Stimulated activated CD4-positive, alpha-beta T cell treated with anti-CD3 and anti-CD28 coated beads, TNF-alpha, amount 100 ng/mL, for 4 hours (primary cell): ENCODE measurements at places on chromosomes 7 and 10.

DNA sequence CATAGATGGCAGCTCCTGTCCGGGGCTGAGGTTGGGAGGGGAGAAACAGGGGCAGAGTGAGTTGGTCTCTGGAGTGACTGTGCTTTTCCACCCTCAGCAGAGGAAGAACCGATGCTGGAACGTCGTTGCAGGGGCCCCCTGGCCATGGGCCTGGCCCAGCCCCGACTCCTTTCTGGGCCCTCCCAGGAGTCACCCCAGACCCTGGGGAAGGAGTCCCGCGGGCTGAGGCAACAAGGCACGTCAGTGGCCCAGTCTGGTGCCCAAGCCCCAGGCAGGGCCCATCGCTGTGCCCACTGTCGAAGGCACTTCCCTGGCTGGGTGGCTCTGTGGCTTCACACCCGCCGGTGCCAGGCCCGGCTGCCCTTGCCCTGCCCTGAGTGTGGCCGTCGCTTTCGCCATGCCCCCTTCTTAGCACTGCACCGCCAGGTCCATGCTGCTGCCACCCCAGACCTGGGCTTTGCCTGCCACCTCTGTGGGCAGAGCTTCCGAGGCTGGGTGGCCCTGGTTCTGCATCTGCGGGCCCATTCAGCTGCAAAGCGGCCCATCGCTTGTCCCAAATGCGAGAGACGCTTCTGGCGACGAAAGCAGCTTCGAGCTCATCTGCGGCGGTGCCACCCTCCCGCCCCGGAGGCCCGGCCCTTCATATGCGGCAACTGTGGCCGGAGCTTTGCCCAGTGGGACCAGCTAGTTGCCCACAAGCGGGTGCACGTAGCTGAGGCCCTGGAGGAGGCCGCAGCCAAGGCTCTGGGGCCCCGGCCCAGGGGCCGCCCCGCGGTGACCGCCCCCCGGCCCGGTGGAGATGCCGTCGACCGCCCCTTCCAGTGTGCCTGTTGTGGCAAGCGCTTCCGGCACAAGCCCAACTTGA is 2.7 kb downstream of the REPIN1 start:
- DNase-seq = no peak

DNA sequence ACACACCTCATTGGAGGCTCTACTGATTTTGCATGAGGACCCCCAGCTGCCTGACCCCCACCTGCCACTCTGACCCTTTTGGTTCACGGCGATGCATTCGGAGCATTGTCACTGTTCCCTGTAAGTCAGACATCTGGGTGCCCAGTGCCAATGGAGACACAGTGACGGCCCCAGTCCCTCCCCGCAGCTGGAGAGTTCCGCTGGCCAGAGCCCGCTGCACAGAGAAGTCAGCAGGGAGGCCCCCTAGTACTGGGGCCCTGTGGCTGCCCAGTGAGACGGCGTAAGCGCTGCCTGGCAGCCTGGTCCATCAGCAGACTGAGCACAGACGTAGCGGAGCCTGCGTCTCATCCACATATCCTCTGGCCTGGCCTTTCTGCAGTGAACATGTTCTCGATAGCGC is 77.5 kb downstream of the NKX6-2 start:
- no peak for DNase-seq

DNA sequence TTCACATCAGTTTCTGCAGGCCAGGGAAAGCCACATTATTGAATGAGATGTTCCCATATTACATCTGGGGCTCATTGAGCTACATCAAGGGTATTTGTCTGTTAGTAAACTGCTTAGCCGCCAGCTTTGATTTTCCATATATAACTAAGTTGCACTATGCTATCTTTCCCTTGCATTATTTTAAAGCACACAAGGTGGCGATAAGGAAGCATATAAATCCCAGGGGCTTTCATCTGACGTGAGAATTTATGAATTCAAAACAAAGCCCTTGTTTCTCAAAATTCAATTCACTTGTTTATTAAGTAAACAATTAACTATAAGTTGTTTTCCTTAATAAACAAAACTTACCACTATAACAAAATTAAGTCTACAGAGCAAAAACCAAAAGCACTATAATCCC is 334.1 kb upstream of the TPK1 start:
- DNase-seq = no peak

DNA sequence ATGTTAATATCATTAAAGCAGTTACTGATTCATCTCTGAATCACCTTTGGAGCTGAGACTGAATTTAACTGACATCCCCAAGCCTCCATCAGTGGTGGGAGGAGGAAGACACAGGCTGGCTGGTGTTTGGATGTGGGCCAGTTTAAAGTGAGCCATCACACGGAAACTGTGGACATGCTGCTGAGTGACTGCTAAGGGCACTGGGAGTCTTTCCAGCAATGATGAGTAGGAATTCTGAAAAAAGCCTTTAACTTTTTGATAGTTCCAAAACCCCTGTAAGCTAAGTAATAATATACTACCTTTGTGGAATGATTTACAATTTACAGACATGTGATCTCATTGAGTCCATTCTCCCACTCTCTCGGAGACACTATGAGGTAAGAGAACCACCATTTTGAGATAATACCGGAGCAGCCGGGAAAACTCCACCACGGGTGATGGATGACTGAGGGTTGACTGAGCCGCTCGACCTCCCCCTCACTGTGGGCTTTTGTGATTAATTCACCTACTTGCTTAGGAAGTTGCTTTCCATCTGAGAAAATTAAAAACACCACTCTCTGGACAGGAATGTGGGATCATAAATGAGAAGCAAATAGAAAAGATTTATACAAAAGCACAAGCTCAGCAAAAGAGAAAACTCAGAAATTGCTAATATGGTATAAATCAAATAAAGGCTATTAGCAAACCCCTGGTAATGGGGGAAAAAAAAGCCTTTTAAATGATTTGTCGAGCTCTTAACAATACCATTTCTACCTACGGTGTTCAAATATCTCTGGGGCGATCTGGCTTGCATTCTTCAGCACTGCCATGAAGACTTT is 194.8 kb downstream of the FANK1 start:
- no peak for DNase-seq

DNA sequence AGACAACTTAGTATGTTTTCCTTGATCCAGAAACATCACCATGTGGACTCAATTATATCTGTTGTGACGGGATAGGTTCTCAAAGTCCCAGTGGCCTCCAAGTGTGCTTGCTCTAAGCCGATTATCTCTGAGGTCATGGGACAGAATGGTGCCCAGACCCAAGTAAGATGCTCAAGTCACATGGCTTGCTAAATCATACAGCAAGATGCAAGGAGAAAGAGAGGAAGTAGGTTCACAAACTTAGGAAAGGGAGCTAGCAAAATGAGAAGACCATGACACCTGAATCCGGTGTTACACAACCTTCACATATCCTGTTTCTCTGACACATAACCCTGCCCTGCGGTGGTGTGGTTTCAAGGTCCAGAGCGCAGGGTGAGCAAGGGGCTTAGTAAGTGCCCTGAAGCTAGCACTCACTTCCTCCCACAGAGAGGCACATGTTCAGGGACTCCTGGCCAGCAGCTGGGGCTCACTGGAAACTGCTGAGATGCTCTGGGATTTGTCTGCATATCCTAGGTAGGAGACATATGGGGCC is 590.9 kb upstream of the ANKRD30A start:
- no peak for DNase-seq

GRCh38 chr7:21354284-21354683 is 73.6 kb upstream of the SP4 start:
- DNase-seq = no peak

GRCh38 chr10:122498521-122498920 is 37.2 kb downstream of the HTRA1 start:
- DNase-seq = no peak

DNA sequence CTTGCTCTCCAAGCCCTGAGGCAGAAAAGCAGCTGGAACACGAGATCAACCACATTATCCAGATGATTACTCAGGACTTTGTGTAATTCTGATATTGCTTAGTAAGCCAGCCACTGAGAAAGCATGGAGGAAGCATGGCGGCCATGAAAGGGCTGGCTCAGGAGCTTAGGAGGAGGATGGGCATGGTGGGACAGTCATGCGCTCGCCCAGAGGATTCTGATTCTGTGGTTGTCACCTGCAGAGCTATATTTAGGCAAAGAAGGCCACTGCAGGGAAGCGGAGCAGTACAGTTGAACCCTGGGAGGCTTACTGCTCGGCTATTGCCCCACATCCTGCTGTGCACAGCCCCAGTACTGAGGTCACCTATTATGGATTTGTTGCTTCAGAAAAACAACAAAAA is 128.8 kb upstream of the DNAJB12 start:
- no peak for DNase-seq
